NCI-H2227 treated with DMSO at 0.1 percent for 48 hours (cell line): ENCODE measurements at places on chromosomes 13 and 19.

DNA sequence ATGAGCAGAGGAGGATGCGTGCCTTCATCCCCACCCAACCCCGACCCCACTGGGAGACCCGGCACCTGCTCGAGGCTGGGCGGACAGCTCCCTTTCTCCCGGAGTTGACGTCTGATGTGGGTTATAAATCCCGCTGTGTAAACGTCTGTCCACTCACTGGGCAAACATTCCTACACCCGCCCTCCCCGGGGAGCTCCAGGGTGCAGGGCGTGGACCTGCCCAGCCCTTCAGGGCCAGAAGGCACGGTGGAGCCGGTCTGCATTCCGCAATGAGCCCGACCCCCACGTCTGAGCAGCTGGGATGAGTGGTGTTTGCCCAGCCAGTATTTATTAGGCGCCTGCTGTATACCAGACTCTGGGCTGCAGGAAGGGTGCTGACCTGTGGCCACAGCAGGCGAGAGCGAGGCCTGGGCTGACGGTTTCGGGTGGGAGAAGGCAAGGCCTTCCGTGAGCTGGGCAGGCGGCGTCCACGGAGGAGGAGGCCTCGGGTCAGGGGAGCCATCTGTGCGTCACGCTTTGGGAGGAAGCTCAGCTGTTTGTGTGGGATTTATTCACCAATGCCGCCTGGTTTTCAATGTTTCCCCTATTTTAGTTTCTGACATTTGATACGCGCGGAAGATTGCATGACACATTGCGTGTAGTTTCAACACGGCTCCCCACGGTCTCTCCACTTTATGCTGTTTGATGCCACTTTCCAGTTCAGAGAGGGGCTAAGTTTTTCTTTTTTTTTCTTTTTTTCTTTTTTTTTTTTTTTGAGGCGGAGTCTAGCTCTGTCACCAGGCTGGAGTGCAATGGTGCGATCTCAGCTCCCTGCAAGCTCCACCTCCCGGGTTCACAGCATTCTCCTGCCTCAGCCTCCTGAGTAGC lies 2.0 kb downstream of the MISP start:
- DNase-seq: no peak

DNA sequence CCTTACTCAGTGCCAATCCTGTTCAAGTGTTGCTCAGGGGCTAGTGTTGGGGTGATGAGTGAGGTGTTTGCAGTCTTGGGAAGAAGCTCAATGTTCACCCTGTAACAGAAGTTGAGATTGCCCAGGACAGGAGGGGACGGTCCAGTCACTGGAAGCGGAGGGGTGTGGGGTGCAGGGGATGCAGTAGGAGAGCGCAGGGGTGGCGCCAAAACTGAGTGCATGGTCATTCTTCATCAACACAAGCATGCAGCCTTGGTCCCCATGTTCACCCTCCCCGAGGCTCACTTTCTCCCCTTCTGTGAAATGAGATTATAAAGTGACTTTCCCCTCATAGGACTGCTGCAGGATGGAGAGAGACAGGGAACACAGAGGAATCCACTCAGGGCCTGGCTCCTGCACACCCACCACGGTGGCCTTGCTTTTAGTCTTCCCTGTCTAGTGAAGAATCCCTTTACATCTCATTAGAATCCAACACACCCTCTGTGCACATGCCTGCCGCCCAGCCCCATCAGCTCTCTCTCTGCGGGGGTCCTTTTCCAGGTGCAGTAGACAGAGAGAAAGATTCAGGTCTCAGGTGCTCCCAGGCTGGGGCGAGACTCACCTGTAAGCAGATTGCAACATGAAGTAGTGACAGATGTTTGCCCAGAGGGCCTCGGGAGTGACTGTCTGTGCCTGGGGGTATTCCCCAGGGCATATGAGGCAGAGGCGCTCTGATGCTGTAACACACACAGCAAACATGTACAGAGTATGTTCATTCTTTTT lies 93.2 kb downstream of the TSHZ3 start:
- DNase-seq: no peak

- DNase-seq: no peak
Measured at GRCh38 chr13:114088234-114088633, 44.2 kb downstream of the RASA3 start.

DNA sequence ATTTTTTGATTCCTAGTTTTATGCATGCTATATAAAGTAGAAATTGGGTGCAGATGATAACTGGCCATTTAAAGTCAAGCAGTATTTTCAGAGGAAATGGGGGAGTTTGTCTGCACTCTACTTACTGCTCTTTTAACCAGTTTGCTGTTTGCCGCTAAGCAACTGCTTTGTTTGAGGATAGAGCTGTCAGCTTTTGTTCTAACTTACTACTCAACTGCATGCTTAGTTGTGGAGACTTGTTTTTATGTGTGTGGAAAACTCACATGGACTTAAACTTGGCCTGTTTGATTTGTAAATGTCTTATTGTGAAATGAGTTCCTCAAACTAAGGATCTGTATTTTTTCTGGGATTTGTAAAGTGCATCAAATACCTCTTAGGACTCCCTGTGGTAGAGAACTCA lies 591.1 kb downstream of the PCDH9 start:
- no peak for DNase-seq

DNA sequence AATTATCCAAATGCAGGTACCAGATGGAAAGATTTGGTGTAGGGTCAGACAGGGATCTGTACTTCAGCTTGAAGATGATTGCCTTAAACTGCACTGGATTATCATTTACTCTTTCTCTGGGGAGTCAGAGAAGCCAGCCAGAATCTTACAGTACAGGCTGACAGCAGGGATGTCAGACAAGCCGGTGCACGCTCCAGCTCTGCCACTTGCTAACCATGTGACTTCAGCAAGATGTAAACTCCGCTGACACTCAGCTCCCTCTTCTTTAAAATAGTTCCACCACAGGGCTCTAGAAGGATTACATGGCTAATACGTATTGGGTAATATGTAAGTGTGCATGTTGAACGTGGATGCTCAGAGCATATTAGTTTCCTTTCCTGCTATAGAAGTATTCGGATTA lies 251.4 kb upstream of the MAB21L1 start:
- no peak for DNase-seq

- no peak for DNase-seq
Measured at GRCh38 chr13:84399320-84400085, 517.2 kb upstream of the SLITRK1 start.

DNA sequence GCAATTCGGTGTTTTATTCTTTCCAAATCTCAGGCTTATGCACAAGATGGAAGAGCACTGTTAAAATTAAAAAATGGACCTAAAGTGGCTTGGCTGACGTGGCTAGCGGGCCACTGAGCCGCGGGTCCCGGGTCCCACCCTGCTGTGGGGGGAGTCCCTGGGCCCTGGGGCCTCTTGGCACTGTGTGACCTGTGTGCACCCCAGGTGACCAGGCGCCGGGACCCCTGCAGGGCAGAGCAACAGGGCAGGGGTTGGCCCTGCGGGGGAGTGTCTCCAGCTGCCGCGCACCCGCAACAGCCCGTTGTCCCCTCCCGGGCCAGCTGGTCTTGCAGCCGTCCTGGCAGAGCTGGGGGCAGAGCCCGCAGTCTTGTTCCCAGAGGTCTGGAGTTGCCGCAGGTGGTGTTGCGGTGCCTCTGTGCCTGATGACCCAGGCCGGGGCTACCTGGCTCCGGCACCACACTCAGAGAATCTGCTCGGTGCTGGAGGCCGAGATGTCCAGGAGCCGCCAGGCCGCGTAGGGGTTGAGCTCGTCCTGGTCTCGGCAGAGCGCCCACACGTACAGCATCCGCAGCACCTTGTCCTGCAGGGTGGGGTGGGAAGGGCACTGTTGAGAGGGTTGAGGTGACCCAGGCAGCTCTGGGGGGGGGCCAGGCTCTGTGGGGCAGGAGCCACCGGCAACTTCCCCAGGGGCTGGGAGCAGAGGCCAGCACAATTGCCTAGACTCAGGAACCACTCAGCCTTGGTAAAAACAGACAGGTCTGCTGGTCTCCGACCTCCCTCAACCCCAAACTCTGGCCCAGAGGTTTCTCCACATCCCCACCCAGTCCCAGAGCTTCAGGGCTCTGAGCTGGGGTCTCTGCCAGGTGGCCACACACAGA lies 1.0 kb upstream of the CTXN1 start:
- no peak for DNase-seq

DNA sequence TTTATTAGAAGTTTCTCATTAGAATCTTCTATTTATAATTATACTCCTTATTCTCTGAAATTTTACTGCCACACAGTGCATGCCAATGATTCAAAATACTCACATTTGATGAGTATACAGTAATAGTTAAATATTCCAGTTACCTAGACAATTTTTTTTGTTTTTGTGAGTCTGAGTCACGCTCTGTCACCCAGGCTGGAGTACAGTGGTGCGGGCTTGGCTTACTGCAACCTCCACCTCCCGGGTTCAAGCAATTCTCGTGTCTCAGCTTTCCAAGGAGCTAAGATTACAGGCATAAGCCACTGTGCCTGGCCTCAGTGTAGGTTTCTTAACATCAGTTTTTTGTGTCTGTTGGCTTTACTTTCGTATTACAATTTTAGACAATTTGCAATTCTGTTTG lies 87.1 kb downstream of the ZNF486 start:
- DNase-seq: no peak

- DNase-seq: no peak
Measured at GRCh38 chr13:20188667-20189553, 3.8 kb downstream of the GJB2 start.

- no peak for DNase-seq
Measured at GRCh38 chr19:21115430-21115829, 26.4 kb upstream of the ZNF431 start.

DNA sequence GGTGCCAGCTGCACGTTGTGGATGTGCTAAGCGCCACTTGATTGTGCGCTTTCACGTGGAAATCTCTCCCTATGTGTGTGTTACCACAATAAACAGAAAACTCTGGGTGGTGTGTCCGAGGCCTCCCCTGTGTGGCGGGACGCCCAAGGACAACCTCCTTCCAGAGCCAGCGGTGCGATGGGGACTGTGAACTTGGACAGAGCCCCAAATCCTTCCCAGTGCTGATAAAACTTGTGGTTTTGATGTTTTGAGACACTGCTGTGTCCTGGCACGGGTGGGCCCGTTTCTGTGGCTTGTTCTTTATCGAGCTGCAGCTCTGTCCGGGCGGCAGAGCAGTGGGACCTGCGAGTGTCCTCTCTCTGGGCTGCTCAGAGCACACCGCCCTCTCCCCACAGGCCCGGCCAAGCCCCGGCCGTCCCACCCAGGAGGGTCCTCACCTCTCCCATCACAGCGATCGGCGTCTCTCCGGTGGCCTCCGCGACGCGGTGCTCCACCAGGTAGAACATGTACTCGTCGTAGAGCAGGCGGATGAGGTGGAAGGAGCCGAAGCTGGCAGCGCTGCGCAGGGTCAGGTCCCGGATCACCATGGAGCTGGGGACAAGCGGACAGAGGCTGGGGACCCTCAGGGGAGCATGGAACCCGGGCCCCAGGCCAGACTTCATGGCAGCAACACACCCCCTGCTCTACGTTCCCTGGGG lies 18.8 kb upstream of the RANBP3 start:
- DNase-seq: no peak

GRCh38 chr19:5988517-5989387 lies 10.8 kb upstream of the RANBP3 start:
- no peak for DNase-seq

DNA sequence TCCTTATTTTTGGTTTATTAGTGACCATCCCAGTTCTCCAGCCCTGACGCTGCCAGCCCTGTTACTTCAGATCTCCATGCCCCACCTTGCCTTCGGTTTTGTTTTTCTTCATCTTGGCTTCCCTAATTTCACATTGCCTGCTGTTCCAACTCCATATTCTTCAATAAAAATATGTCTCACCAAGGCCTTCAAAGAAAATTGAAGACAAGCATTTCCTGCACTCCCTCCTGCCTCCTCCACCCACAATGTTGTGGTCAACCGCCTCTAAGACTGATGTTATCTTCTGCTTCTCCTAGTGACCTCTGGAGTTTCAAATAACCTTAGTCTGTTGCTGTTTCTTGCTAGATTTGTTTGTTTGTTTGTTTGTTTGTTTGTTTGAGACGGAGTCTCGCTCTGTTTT lies 14.6 kb downstream of the PLD3 start:
- no peak for DNase-seq

DNA sequence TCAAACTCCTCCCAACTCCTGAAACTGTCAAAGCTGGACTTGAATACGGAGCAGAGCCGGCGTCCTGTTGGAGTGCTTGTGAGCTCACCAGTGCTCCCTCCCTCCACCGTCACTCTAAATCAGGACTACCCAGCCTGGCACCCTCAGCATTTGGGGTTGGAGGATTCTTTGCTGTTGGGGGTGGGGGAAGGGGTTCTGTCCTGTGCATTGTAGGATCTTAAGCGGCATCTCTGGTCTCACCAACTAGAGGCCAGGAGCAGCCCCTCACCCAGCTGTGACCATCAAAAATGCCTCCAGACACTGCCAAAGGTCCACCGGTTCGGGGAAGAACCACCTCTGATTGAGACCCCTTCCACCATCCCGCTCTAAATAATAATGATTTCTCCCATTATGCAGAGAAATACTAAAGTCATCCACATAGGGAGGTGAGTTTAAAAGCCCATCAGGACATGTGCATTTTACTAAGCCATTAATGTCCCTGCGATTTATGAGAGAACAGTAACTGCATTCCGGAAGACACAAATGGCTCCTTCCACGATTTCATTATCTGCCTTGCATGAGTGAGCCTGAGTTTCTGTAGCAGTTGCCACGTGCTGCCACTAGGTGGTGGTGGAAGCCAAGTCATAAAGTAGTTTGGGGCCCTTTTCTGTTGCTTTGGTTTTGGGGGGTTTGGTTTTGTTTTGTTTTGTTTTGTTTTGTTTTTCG lies 16.1 kb upstream of the USP29 start:
- peak; percentile 90 for DNase-seq

DNA sequence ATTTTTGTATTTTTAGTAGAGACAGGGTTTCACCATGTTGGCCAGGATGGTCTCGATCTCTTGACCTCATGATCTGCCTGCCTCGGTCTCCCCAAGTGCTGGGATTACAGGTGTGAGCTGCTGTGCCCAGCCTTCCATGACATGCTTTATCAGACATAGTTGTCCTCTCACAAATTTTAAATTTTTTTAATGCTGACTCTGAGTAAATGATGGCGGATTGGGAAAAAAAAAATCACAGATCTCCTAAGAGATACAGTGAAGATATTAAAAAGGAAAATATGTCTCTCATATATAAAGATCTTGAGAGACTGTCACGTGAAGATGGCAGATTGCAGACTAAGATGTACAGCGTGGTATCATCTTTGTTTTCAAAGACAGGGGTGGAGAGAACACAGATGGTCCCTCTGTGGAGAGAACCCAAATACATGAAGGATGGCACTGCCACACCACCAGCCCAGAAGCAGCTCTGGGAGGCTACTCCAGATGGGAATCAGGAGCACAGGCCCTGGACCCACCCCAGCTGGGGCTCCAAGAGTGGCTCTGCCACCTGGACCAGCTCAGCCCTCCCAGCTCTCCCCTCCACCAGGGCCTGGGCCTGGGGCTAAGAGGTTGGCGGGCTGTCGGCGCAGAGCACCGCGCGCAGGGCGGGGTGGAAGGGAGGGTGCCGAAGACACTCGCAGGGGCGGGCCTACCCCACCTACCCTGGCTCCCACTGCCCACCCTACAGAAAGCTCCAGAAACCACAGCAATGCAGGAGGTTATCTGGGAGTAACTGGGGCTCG lies 20.0 kb upstream of the CCNP start:
- no peak for DNase-seq

DNA sequence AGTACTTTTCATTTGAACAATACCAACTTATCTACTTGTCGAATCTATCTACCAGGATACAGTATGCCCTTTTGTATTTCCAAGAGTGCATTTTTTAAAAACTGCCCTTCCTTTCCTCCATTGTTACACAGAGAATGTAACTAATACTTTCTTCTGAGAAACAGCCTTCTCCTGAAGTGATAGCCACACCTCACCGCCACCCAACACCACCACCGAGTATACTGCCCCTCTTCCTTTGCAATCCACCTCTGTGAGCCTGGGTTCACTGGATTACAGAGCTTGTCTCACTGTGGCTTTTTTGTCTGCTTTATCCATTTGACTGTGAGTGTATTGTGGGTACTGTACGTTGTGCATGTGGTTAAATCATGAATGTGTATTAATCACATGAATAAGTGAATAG lies 305.4 kb downstream of the KLF12 start:
- DNase-seq: no peak
